ENCODE measurements at places on chromosomes 1 and 21. TPM values are rescaled to one million over a fixed set of nuclear protein-coding genes. Genes with fewer than 3 reads are reported as not detected.
A peak's percentile ranks its signal among the peaks of the same experiment; 100 is the strongest.

DNA sequence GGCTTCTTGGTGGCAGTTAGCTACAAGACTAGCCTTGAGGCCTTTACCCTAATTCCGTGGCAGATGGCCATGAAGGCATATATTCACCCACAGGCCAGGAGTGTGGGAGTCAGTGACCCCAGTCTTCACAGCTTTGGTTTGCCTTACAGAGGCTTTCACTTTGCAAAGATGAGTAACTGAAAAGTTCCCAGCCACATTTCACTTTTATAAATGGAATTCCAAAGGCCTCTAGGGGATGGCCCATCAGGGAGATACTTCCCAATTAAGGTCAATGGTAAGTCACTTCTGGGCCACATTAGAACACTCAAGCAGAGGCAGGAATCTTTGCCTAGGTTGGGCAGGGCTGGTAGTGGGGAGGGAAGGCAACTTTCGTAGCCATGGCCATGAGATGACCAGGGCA is 13.1 kb upstream of the HEYL start:
- H3K36me3 ChIP-seq, result no peaks in the 10 kb centered on the region
- H3K4me3 ChIP-seq, result no peak overlapping the region
- no peak for DNase-seq
- no peaks in the 10 kb centered on the region for H3K27me3 ChIP-seq
- H3K4me1 ChIP-seq, result no peaks in the 10 kb centered on the region
- no peak overlapping the region for H3K27ac ChIP-seq

DNA sequence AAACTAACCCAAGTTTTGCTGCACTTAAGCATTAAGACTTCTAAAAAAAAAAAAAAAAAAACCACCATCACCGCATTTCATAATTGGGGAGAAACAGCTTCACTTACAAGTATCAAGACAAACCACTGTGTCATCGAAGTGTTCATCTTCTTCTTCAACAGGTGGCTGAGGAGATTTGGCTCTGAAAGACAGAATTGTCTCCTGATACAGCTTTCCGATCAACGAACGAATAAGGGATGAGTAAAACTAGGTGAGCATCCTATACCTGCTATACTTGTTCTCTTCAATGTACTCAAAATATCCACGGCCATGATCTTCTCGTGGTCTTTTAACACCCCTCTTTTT is 2.0 kb downstream of the HNRNPU start:
- peaks cover 16% of the 10 kb centered on the region for H3K36me3 ChIP-seq
- no peak for DNase-seq
- peak overlapping the region; percentile 99 for H3K4me3 ChIP-seq
- H3K27ac ChIP-seq, result peak overlapping the region; percentile 99
- H3K27me3 ChIP-seq, result no peaks in the 10 kb centered on the region

DNA sequence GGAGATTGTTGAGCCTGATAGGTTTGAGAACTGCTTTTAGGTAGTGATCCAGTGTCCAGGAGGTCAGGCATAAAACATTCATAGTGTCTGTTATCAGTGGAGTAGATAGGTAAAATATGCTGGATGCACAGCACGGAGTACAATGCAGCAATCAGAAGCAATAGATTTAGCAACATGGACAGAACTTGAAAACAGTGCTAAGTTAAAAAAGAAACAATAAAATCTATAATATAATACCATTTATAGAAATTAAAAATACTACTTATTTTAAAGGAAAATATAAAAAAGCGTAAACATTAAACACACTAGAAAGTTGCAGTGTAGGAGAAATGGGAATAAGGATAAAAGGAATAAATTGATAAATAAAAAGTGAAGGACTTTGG is 3.4 kb upstream of the TAF13 start:
- H3K27ac ChIP-seq, result peak overlapping the region; percentile 70
- H3K36me3 ChIP-seq, result no peaks in the 10 kb centered on the region
- DNase-seq, result no peak
- H3K4me1 ChIP-seq, result peaks cover 15% of the 10 kb centered on the region
- no peak overlapping the region for H3K4me3 ChIP-seq

DNA sequence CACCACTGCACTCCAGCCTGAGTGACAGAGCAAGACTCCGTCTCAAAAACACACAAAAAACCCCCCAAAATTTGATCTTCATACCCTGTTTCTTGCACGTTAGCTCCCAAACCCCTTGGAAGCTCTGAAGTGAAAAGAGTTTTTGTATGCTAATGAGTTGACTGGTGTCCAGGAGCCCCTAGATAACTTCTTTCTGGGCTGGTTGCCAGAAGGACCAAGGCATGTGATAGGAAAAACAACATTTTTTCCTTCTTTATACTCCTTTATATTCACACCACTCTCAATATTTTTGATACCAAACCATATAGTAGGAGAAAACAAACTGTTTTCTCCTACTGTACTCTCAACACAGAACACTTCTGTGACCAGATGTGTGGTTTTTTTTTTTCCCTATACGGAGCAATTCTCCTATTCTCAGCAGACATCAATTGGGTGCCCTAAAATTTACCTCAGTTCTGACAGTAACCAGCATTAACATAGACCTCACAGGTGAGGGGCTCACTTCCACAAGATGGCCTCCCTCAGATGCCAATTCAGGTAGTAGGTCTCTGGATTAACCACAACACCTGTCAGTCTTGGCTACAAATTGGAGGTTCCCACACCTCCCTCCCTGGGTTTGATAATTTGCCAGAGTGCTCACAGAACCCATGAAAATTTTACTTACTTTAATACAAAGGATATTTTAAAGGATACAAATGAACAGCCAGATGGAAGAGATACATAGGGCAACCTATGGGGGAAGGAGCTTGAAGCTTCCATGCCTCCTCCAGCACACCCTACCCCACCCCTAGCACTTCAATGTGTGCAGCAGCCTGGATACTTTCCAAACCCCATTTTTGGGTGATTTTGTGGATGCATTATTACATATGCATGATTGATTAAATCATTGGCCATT is 25.6 kb downstream of the ZYG11B start:
- H3K36me3 ChIP-seq, result peaks cover under 1% of the 10 kb centered on the region
- no peak overlapping the region for H3K27ac ChIP-seq
- no peaks in the 10 kb centered on the region for H3K27me3 ChIP-seq
- peaks cover 41% of the 10 kb centered on the region for H3K4me1 ChIP-seq
- no peak for DNase-seq

The OR10Z1 gene
- total RNA-seq, result not detected

DNA sequence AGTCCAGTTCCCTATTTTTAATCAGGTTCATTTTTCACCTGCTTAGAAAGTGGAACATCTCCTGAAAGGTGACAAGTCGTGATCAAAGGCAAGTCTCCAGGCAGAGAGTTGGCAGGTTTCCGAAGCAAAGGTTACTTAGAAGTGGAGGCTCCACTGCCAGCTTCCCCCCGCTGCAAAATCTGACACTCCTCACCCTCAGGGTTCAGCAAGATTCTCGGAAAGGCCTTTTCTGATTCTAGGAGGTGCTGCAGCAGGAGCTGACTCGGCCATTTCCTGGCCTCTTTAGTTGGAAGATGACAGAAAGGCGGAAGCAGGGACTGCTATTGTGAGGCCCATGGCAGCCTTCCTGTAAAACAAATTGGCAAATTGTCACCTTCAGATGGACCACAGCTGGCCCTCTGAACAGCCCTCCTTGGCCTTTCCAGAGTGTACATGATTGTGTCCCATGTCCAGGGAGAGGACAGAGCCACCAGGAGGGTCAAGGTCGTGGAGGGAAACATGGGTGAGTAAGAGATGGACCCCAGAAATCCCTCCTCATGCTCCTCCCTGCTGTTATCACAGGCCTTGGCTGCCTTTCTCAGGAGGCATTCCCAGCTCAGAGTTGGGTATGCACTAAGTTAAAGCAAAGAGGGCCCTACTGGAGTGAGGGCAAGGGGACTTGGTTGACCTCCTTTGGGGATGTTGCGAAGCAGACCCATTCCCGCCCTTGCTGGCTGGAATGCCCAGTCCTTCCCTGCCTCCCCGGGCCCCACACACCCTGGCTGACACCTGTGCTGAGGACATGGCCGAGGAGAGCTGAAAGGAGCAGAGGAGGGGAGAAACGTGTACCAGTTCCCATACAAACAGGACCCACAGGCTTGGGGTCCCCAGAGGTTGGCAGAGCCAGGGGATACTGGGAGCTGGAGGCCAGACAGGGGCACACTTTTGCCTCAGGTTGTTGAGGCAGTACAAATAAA is 115.5 kb upstream of the IRF2BP2 start:
- H3K27me3 ChIP-seq, result no peaks in the 10 kb centered on the region
- peak overlapping the region; percentile 15 for H3K4me3 ChIP-seq
- H3K27ac ChIP-seq, result peak overlapping the region; percentile 96
- H3K4me1 ChIP-seq, result no peaks in the 10 kb centered on the region

- peaks cover 11% of the 10 kb centered on the region for H3K36me3 ChIP-seq
- H3K4me1 ChIP-seq, result peaks cover 19% of the 10 kb centered on the region
- no peaks in the 10 kb centered on the region for H3K27me3 ChIP-seq
- no peak overlapping the region for H3K4me3 ChIP-seq
Observed at GRCh38 chr1:8560035-8560434, 242.1 kb downstream of the SLC45A1 start.

DNA sequence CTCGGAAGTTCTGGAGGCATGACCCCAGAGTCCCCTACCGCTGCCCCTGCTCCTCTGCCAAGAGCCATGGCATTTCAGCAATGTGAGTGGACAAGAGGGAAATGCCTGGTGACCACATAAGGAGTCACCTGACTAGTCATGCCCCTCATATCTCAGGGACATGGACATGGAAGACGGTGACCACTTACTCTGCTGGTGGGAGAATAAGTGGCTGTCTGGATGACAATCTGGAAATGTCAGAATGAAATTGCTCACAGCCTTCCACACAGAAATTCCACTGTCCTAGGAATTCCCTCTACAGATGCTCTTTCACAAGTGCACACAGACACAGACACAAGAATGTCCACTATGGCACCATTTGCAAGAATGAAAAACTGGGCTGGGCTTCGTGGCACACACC is 24.3 kb upstream of the PLEKHG5 start:
- DNase-seq, result no peak
- no peaks in the 10 kb centered on the region for H3K27me3 ChIP-seq
- H3K36me3 ChIP-seq, result no peaks in the 10 kb centered on the region
- no peak overlapping the region for H3K4me3 ChIP-seq

The SFN gene
- not detected for total RNA-seq

DNA sequence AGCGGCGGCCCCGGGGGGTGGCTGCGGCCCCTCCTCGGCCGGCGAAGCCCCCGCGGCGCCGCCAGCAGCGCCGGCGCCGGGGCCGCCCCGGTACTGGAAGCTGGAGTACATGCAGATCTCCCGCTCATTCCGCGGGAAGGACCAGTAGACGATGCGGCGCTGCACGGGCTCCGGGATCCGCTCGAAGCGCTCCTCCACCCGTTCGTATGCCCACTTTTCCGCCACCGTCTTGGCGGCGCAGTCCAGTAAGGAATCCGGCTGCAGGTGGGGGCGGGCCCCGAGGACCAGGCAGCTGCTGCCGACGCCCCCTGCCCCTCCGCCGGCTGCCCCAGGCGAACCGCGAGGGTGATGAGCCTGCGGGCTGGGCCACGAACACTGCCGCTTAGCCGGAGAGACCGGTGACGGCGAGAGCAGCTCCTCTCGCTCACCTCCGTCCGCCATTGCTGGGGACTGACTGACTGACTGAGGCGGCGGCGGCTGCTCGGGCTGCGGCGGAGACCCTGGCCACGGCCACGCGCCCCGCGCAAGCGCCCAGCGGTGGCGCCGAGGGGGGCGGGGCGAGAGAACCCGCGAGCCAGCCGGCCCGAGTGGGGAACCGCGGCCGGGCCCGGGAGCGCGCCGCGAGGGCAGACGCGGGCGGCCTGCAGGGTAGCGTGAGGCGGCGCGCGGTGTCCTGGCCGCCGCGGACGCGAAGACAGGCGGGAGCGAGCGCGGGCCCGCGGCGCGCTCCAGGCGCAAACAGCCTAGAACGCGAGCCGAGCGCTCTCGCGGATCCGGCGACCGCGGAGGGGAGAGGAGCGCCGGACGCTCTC is at the start of gene ZSWIM5:
ZSWIM5 (minus strand) TSS at position 696 of the 812 bp plus-strand sequence; CDS start at position 441, 255 bp downstream.
- H3K27ac ChIP-seq, result peak within 1 kb of the TSS; percentile 89
- no peaks in the 10 kb centered on the region for H3K27me3 ChIP-seq
- peaks cover 30% of the 10 kb centered on the region for H3K4me1 ChIP-seq
- peak within 1 kb of the TSS; percentile 96 for H3K4me3 ChIP-seq

- no peak for DNase-seq
- H3K36me3 ChIP-seq, result no peaks in the 10 kb centered on the region
- H3K4me3 ChIP-seq, result no peak overlapping the region
Observed at GRCh38 chr1:117613249-117613968, 7.6 kb downstream of the TENT5C start.

GRCh38 chr1:32895325-32896215 is 5.6 kb downstream of the TMEM54 start:
- no peak overlapping the region for H3K4me3 ChIP-seq
- H3K27ac ChIP-seq, result no peak overlapping the region
- peak; percentile 56 for DNase-seq
- H3K36me3 ChIP-seq, result no peaks in the 10 kb centered on the region
- peaks cover 23% of the 10 kb centered on the region for H3K4me1 ChIP-seq

The CD244 gene
- total RNA-seq, result 0.36 TPM

Data from sigmoid colon (tissue), 7 donors.